ENCODE measurements at places on chromosomes 7 and 10. TPM values are rescaled to one million over a fixed set of nuclear protein-coding genes. Genes with fewer than 3 reads are reported as not detected.

Gene ASL
- total RNA-seq = 6.9 TPM

Gene NEUROD6
- total RNA-seq = 653 TPM

Gene RNF148
- total RNA-seq = 0.41 TPM

Gene HDAC9
- total RNA-seq = 117 TPM

Gene SORBS1
- 90.5 TPM for total RNA-seq

Gene DBNL
- total RNA-seq = 48.1 TPM

Gene FAM25G
- not detected for total RNA-seq

Gene NPY4R2
- total RNA-seq = under 0.01 TPM

Gene CNPY1
- under 0.01 TPM for total RNA-seq

Gene PRPS1L1
- total RNA-seq = not detected

Gene CNOT4
- 21.6 TPM for total RNA-seq

Gene PDIA4
- total RNA-seq = 68.9 TPM

Gene SPDYE16
- 0.41 TPM for total RNA-seq

Gene TDRD1
- 0.41 TPM for total RNA-seq

Gene GIMAP4
- total RNA-seq = 9.0 TPM

Gene SLC25A13
- 11.4 TPM for total RNA-seq

Gene TMEM270
- not detected for total RNA-seq

Gene KNDC1
- 8.2 TPM for total RNA-seq

Gene ASB4
- total RNA-seq = under 0.01 TPM

Gene FFAR4
- not detected for total RNA-seq

Gene BAG3
- total RNA-seq = 0.82 TPM

Gene OR2A5
- total RNA-seq = not detected

Gene CAMK1D
- 19.2 TPM for total RNA-seq

Gene CALY
- 8.2 TPM for total RNA-seq

Gene PIK3CG
- 1.6 TPM for total RNA-seq

Gene NOS3
- total RNA-seq = 0.82 TPM

Gene MEPCE
- 27.7 TPM for total RNA-seq

Gene NPC1L1
- not detected for total RNA-seq

Gene WIPF3
- 4.1 TPM for total RNA-seq

Gene HOXA10
- not detected for total RNA-seq

Gene DRGX
- not detected for total RNA-seq

Gene CRYGN
- total RNA-seq = under 0.01 TPM

Gene PRSS37
- not detected for total RNA-seq

Gene SLC25A28
- 25.3 TPM for total RNA-seq

Gene UBE3C
- 87.6 TPM for total RNA-seq

Gene GPR26
- 5.3 TPM for total RNA-seq

Gene LRIT1
- total RNA-seq = not detected

Gene AKR1C8
- not detected for total RNA-seq

Gene RASA4B
- total RNA-seq = 11.4 TPM

Gene ZNF485
- 8.2 TPM for total RNA-seq

Gene OR13A1
- under 0.01 TPM for total RNA-seq

Gene IDI2
- not detected for total RNA-seq

Gene HOXA3
- total RNA-seq = not detected

Gene SPAM1
- total RNA-seq = not detected

Gene SPACDR
- not detected for total RNA-seq

Gene ENO4
- total RNA-seq = 1.2 TPM

Gene SDK1
- total RNA-seq = 33.0 TPM

Gene ZNF425
- total RNA-seq = 6.9 TPM

Gene LRRC17
- total RNA-seq = 15.5 TPM

Gene CDHR1
- total RNA-seq = 1.6 TPM

Gene CALCR
- total RNA-seq = under 0.01 TPM

Gene CUL1
- 62.8 TPM for total RNA-seq

Gene SDHAF3
- 8.6 TPM for total RNA-seq

Gene TRIM50
- not detected for total RNA-seq

All from frontal cortex (tissue), 4 donors.